ENCODE measurements at places on chromosomes 6 and 20.

DNA sequence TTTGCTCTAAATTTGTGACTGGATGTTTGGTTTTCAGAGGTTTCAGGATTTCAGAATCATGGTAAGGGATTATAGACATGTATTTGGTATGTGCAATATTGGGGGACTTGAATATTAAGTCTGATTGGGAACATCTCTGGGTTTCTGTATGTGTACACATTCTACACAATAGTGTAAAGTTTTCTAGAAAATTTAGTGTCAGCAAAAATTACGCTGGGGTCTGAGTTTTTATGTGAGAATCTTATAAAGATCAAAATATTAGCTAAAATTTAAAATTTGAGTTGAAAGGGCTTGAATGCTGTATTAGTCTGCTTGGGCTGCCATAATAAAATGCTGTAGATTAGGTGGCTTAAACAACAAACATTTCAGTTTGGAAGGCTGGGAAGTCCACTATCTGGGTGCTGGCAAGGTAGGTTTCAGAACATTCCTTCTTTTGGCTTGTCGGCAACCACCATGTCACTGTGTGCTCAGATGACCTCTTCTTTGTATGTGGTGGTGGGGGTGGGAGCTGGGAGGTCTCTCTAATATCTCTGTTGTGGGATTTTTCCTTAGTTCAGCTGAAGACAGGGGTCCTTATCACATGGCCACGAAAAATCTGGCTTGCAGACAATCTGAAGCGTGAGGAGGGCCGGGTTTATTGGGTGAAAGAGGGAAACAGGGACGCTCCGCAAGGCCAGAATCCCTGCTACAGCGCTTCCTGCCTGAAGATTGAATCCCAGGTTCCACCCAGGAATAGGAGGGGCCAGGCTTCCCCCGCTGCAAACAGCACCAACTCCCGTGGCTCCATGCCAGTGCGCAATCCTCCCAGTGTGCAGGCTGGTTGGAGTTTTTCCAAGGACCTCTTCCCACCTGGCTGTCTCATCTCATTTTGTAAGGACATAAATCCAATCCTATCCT lies 299.7 kb downstream of the PLCB1 start:
- H3K27ac ChIP-seq = no peak overlapping the region
- no peak for DNase-seq
- H3K4me3 ChIP-seq = no peak overlapping the region
- no peaks in the 10 kb centered on the region for H3K27me3 ChIP-seq

DNA sequence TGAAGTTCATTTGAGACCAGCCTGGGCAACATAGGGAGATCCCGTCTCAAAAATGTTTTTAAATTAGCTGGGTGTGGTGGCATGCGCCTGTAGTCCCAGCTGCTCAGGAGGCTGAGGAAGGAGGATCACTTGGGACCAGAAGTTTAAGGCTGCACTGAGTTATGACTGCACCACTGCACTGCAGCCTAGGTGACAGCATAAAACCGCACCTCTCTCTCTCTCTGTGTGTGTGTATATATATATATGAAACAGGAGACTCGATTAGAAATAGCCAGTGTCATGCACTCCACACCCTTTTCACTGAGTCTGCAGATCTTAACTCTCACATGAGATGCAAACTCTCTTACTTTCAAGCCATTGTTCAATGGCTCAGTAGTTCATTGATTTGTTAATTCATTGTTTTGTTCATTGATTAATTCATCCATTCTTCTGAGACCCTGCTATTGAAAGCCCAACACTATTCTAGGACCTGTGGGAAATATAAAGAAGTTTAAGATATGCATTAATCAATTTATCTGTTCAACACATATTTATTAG lies 52.4 kb upstream of the MRPS10 start:
- peaks cover 8% of the 10 kb centered on the region for H3K4me1 ChIP-seq
- peaks cover 8% of the 10 kb centered on the region for H3K36me3 ChIP-seq
- no peak overlapping the region for H3K4me3 ChIP-seq
- H3K27ac ChIP-seq = no peak overlapping the region

- H3K27me3 ChIP-seq = peaks cover 5% of the 10 kb centered on the region
- H3K4me1 ChIP-seq = no peaks in the 10 kb centered on the region
- H3K36me3 ChIP-seq = no peaks in the 10 kb centered on the region
- DNase-seq = no peak
These were observed 170.0 kb upstream of the DTNBP1 start for GRCh38 chr6:15832841-15833240.

GRCh38 chr6:8435845-8436168 lies 462 bp upstream of the SLC35B3 start:
- peaks cover 14% of the 10 kb centered on the region for H3K36me3 ChIP-seq
- H3K4me1 ChIP-seq = peaks cover 38% of the 10 kb centered on the region
- H3K27ac ChIP-seq = peak overlapping the region; percentile 97
- no peak for DNase-seq
- no peaks in the 10 kb centered on the region for H3K27me3 ChIP-seq

DNA sequence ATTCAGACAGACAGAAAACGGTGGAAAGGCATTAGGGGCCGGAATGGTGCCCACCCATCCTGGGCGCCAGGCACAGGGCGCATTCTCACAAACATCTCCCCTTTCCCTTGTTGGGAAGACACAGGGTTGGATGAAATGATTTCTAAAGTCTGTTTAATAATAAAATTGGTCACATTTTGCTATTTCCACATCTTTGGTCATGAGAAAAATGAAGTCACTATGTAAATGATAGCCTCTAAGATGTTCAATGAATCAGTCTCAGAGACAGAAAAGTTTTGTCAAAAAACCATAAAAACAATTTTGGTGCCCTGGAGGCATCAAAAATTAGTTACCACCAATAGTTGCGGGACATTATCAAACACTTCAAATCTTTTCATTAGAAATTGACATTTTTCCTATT lies 40.7 kb downstream of the PRR18 start:
- H3K4me3 ChIP-seq = no peak overlapping the region
- no peaks in the 10 kb centered on the region for H3K4me1 ChIP-seq

DNA sequence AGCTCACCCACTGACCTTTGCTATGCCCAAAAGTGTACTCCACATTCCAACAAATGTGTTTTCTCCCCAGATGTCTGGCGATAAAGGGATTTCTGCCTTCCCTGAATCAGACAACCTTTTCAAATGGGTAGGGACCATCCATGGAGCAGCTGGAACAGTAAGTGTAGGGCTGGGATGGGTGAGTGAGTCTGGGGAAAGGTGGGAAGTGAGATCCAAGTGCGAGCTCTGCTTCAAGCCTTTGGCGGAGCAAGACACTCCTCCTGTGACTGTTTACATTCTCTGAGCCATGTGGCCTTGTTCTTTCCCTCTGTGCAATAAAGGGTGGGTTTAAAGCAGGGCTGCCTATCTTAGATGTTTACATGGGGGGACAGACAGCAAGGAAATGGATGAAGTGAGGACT lies 1.9 kb downstream of the UBE2C start:
- no peak for DNase-seq
- H3K4me3 ChIP-seq = peak overlapping the region; percentile 36
- H3K27me3 ChIP-seq = peaks cover under 1% of the 10 kb centered on the region
- H3K4me1 ChIP-seq = peaks cover 20% of the 10 kb centered on the region
- no peak overlapping the region for H3K27ac ChIP-seq

DNA sequence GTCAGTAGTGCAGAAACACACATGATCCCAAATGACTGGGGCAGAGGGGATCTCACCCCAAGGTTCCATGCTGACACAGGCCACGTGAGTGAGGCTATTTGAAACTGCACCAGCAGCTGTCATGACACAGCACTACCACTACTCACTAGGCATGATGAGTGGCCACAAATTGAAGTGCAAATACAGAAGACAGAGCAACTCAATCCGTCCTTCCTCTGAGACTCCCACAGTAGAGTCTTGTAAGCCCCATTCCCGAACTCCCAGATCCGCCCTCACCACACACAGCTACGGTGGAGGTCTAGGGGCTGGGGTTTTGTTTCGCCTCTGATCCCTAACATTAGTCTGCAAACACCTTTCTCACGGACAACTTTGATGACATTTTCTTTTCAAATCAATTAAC lies 113.3 kb upstream of the NUP153 start:
- DNase-seq = no peak
- no peaks in the 10 kb centered on the region for H3K36me3 ChIP-seq
- H3K4me3 ChIP-seq = no peak overlapping the region
- H3K27me3 ChIP-seq = peaks cover 3% of the 10 kb centered on the region
- no peaks in the 10 kb centered on the region for H3K4me1 ChIP-seq

DNA sequence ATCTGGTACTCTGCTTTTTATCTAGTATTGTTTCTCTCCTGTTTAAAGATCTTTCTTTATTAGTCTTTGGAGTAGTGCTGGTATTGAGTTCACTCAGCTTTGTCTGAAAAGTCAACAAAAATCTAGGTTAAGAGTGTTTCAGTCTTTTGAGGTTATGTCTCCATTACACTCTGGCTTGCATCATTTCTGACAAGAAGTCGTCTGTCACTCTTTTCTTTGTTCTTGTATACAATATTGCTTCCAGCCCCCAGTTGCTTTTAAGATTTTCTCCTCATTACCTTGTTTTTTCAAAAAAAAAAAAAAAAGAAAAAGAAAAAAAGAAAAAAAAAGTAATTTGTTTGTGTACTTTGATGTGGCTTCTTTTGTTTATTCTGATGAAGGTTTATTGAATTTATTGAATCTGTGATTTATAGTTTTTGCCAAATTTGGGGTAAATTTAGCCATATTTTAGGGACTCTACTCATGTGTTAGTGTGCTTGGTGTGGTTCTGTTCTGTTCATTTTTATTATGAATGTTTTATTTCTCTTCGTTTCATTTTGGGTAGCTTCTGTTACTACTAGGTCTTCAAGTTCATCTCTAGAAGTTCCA lies 408.9 kb downstream of the CDKAL1 start:
- H3K27ac ChIP-seq = no peak overlapping the region
- no peak overlapping the region for H3K4me3 ChIP-seq
- no peaks in the 10 kb centered on the region for H3K27me3 ChIP-seq
- DNase-seq = no peak
- peaks cover 24% of the 10 kb centered on the region for H3K36me3 ChIP-seq
